ENCODE measurements at places on chromosomes 11 and 22.

GRCh38 chr11:57513452-57513795 lies 2.1 kb downstream of the SLC43A1 start:
- no peak for DNase-seq

DNA sequence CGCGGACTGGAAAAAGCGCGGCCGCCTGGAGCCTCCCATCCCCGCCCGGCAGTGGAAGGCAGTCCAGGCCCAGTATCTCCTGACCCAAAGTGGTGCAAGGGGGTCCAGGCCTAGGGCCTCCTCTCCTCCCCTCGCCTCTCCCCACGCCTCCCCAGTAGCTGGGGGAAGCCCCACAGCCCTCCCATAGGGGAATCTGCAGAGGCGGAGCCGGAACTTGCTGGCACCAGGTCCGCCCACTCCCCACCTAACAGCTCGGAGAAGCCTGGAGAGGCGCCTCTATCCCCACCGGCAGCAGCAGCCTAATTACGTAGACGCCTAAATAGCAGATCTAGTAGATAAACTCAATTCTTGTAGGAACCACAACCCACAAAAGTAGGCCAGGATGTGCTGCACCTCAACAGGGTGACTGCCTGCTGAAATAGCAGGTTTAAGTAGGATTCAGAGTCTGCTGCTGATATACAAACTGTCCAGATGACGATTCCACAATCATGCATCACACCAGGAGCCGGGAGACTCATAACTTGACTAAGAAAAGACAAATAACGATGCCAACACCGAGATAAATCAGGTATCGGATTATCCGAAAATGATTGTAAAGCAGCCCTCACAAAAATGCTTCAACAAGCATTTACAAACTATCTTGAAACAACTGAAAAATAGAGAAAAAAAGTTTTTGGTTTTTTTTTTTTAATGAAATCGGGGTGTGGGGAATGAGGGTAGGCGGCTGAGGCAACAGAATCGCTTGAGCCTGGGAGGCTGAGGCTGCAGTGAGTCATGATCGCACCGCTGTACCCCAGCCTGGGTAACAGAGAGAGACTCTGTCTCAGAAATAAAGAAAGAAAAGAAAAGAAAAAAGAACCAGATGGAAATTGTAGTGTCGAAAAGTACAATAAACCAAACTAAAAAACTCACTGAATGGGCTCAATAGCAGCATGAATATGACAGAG lies 11.4 kb upstream of the BRD1 start:
- no peak for DNase-seq

DNA sequence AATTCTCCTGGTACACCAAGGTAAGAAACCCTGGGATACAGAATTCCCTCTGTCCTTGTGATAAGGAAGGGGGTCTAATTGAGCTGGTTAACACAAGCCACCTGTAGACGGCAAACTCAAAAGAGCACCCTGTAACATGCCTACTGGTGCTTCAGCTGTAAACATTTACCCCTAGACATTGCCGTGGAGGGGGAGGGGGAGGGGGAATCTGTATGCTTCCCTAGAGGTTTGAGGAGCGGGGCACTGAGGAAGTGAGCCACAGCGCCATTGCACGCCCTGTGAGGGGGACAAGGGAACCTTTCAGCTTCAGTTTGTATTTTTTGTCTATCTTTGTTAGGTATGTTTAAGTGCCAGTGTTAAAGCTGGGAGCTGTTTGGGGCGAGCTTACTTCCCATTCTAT lies 99.8 kb downstream of the AASDHPPT start:
- DNase-seq, result no peak

- DNase-seq, result peak; percentile 32
Measured at GRCh38 chr11:82718307-82718706, 15.4 kb downstream of the FAM181B start.

- no peak for DNase-seq
Measured at GRCh38 chr22:34812631-34813030, 253.3 kb upstream of the ISX start.

DNA sequence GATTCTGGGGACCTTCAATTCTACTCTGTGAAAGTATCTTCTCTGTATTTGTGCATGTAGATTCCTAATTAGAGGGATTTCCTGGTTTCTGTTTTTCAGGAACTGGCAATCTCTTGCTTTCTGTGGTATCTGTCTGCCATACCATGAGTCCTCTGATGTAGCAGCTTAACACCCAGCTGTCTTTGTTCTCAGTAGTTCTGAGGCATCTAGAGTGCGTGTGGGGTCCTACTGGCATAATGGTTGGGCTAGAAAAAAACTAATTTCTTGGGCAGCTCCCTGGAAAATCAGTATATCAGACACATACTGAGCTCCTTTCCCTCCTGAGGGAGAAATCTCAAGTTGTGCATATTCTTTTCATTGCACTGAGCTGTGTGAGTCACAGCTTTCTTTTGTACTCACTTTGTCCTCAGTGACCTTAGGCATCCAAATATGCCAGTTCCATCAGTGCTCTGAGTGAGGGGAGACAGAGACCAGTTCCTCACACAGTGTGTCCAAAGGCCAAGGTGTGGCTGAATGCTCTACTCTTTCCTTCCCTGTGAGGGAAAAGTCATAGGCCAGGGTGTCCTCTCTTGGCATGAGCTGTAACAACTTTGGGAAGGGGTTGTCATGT lies 35.5 kb upstream of the SLC22A24 start:
- DNase-seq, result no peak

GRCh38 chr11:71173709-71174108 lies 78.7 kb downstream of the SHANK2 start:
- no peak for DNase-seq

DNA sequence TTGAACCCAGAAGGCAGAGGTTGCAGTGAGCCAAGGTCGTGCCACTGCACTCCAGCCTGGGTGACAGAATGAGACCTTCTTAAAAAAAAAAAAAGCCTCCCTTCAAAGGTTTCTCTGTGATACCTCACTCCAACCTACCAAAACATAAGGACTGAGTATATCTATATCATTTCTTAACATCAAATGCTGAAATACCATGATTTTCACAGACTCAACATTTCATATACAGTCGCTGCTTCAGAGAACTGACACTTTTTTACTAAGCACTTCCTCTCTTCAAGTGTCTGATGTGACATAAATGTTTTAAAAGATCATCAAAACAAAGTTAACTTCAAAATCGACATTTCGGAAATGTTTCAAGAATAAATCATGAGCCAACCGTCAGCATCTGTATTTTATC lies 12.0 kb downstream of the PRR14L start:
- no peak for DNase-seq

- DNase-seq, result no peak
Measured at GRCh38 chr11:102704841-102705240, 728 bp downstream of the MMP27 start.

DNA sequence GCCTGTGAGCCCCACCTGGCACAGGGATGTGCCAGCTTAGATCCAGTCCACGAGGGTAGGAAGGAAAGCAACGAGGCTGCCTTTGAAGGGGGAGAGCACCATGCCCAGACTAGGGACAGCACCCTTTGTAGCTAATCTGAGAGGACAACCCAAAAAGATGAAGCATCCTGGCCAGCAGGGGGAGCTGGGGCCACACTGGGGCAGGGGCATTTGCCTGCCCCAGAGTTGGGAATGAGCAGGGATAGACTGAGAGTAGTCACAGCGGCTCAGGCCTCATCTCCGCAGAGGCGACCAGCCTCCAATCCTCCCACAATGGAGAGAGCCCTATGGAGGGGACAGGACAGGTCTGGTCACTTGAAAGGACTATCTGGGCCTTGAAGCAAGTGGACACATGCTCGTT lies 16.4 kb downstream of the LMO1 start:
- no peak for DNase-seq

DNA sequence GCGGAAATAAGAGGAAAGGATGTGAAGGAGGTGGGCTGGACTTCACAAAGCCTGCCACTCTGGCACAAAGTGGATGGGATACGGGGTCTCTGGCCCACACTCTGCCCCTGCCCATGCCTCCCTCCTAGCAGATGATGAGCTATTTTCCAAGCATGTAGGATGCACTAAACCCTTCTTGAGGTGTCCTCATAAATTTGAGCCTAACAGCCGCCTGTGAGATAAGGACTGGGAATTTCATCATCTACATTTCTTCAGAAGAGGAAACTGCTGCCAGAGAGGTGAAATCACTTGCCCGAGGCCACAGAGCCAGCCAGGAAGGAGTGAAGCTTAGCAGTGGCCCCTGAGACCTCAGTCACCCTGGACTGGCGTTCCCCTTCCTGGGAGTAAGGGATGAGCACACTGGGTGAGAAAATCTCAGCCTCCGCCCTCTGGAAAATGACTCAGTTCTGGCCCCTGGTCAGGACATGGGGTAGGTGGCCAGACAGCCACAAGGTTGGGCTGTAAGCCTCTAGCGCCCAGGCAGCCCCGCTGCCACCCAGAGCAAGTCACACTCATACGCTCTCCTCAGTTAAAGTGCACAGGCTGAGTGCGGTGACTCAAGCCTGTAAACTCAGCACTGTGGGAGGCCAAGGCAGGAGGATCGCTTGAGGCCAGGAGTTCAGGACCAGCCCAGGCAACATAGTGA lies 27.9 kb downstream of the MB start:
- peak; percentile 59 for DNase-seq

DNA sequence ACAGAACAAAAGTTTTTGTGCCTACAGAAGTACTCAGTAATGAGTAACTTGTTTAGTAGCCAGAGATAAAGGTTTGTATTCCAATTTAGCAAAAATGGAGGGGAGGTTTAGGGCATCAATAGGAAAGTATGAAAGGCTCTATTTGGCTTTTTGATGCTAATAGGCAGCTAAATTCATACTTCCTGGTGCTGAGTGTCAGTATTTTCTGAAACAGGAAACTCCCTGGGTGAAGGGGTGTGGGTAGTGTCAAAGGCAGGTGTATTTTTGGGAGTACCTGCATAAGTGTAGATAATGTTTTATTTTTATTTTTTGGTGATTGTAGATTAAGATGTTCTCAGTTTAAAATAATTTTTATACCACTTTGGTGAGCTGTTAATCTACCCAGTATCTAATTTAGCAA lies 29.3 kb upstream of the MMP7 start:
- no peak for DNase-seq

DNA sequence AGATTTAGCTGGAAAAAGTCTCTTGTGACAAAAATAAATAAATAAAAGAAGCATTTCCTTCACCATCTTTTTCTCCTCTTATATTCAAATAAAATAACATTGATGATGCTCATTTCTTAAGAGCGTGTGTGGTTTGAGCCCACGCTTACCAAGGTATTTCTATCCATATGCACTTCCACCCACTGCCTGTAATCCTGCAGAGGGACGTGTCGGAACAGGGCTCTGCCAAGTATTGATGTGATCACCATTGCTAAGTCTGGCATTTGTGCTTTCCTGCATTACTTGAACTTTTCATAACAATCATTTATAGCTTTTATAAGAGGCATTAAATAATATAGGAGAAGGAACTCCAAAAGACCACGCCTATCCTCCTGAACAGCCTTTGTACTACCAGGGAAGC lies 107.6 kb downstream of the SHANK2 start:
- no peak for DNase-seq

Measured in fibroblast of the conjunctiva (primary cell).